ENCODE measurements at places on chromosomes 4 and X.

DNA sequence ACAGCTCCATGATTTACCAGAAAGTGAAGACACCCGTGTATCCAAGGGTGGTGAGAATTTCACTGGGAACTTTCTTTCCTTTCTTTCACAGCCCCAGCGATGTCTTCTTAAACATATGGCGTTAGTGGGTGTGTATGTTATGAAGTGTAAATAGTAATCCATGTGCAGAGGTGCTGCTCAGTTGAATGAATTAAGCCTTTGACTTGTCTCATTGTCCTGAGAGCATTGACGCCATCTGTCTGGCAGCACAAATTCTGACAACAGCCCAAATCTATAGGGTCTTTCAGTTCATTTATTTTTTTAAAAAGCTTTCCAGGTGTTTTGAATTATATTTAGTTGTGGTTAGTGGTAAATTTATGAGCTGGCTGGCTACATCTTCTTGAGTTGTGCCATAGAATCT lies 69.4 kb downstream of the CLCN5 start:
- DNase-seq, result no peak

- no peak for DNase-seq
These were observed 49.7 kb upstream of the ANKRD17 start for GRCh38 chr4:73308286-73308685.

- DNase-seq, result peak; percentile 13
These were observed 140.2 kb downstream of the STIM2 start for GRCh38 chr4:27000820-27001219.

DNA sequence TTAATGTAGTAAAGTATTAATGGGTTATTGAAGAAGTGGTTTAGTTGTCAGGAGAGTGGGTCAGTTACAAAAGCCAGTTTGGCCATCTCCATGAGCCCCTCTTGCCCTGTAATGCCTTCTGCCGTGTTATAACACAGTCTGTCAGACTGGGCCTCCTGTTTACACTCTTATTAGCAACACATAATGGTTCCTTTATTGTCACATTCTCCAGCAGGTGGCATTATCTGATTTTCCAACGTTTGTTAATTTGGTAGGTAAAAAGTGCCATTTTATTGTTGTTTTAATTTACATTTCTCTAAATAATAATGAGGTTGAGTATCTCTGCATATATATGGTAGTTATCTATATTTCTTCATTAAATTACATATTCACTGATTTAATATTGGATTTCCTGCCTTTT lies 560.8 kb downstream of the FGF13 start:
- no peak for DNase-seq

DNA sequence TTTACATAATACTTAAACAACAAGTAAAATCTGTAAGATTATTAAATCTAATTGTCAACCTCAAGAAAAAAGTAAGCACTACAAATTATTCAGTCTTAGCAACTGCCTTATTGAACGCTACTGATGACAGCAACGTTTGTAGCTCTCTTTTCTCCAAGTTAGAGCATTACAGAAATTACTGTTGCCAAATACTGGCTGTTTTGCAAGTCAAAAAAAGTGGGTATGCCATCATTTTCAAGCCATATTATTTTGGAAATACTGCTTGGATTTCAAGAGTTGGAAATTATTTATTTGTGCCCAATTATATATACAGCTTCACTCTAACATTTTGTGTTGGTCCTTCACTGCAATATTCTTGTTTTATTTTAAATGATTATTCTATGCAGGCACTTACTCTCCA lies 221.7 kb downstream of the CXXC4 start:
- no peak for DNase-seq

- no peak for DNase-seq
These were observed 118.2 kb downstream of the FBXW7 start for GRCh38 chr4:152417673-152418072.

- DNase-seq, result no peak
These were observed 83.8 kb upstream of the GPR34 start for GRCh38 chrX:41604766-41605543.

DNA sequence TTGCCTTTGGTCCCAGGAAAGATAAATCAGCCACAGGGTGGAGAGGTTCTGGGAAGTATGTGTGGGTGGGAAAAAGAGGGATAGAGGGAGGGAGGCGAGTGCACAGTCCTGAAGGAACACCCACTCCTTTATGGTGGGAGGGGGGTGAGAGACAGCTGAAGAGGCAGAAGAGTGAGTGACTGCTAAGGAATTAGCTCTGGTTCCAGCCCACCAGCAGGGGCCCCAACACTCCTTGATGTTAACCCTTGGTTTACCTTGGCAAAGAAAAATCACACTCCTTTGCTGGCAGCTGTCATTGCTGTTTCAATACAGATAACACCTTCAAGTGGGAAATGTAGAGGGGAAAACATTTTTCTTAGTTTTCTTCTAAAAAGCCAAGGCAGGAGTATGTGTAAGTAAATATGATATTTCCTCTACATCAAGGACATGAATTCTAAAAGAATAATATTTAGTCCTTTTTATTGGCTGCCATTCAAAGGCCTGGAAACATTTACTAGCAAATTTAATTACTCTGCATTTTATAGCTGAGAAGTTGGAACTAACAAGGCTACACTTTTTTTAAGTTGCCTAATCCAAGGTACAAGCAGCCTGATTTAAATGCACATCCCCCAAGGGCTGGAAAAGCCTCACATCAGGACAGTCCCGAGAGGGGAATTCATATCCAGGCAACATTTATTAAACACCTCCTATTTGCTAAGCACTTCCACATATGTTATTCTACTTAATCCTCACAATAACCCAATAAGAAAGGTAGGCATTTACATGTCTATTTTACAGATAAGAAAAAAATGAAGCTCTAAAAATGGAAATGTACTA lies 81.7 kb downstream of the HS6ST2 start:
- DNase-seq, result peak; percentile 42
